ENCODE measurements at places on chromosomes 1 and 21.

GRCh38 chr1:223341121-223341520 is 22.9 kb downstream of the SUSD4 start:
- DNase-seq, result no peak

- DNase-seq, result peak; percentile 33
These were observed 8.2 kb downstream of the BACH1 start for GRCh38 chr21:29306920-29307319.

DNA sequence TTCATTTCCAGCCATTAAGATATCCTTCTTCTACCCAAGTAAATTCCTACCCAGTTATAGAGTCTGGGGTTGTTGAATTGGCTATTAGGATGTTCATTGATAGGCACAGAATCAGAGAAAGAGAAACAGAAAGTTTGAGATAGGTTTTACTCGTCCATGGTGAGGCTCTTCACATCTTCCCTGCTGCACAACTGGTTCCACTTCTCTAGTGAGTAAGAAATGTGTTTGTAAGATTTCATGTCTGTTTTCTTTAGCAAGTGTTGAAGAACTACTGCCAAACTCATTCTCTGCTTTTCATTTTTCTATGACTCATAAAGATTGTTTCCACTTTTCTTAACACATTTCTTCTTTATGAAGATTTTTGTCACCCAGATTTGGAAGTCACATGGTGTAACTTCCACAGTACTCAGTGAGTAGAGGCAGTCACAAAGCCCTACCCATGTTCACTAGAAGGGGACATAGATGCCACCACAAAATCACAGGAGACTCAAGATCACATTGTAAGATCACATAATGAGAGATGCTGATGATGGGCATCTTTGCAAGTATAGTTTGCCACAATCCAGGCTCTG is 152.3 kb downstream of the SNX7 start:
- peak; percentile 2 for DNase-seq

- peak; percentile 53 for DNase-seq
These were observed 37.9 kb downstream of the RAB3B start for GRCh38 chr1:51952638-51953037.

- peak; percentile 58 for DNase-seq
These were observed 36.7 kb downstream of the ERI3 start for GRCh38 chr1:44318097-44319088.

GRCh38 chr1:54551891-54552290 is 3.9 kb downstream of the ACOT11 start:
- no peak for DNase-seq

DNA sequence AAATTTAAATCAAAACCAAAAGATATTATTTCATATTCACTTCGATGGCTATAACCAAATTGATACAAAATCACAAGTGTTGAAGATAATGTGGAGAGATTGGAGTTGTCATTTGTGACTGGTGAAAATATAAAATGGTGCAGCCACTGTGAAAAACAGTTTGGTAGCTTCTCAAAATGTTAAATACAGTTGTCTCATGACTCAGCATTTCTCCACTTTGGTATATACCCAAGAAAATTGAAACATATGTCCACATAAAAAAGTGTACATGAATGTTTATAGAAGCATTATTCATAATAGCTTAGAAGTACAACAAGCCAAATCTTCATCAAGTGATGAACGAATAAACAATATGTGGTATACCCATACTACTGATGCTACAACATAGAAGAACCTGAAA is 318.5 kb downstream of the BRINP3 start:
- no peak for DNase-seq

- peak; percentile 29 for DNase-seq
These were observed 40.3 kb upstream of the LRRC8B start for GRCh38 chr1:89484092-89485038.

DNA sequence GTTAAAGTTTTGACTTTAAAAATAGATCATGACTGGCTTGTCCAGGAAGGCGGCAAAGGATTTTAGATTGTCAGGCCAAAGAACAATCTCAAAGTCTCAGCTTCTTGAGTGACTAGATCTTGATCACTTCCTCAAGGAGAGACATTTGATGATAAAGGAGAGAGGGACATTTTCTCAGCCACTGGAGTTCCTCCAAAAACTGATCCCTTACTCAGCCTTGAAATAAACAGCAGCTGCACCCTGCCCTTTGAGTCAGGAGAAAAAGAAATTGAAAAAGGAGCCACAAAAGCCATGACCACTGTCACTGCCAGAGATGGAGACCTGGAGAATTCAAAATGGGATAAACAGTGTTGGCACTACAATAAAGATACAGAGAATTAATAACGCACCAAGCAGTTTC is 288.4 kb upstream of the PRMT6 start:
- no peak for DNase-seq

DNA sequence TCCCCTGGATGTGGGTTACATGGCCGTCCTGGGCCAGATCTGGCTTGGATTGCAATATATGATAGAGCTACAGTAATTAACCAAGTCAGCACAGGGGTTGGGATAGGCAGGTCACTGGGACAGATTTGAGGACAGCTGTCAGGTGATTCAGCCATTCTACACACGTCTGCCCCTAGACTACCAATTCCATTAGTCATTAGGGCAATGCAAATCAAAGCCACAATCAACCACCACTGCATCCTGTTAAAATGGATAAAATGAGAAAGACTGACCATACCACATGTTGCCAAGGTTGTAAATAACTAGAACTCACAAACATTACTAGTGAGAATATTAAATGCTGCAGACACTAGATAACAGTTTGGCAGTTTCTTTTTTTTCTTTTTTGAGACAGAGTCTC is 16.0 kb downstream of the C21orf58 start:
- DNase-seq, result no peak

- DNase-seq, result peak; percentile 84
These were observed 21.0 kb upstream of the CXADR start for GRCh38 chr21:17491716-17492414.

DNA sequence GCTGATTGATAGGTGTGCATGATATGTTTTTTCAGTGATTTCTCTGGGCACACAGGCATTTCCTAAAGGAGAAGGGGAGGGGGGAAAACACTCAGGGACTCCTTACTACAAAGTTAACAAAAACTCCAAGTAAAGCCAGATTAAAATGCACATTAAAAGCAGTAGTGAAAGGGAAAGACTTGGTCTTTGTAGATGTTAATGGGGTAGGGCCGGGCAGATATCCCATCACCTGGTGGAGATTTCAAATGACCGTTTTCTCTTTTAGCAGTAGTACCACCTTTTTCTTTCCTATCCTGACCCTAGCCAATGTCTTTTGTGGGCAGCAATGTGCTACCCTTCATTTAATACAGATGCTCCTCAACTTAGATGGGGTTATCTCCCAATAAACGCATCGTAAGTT is 32.5 kb downstream of the RTCA start:
- DNase-seq, result no peak

DNA sequence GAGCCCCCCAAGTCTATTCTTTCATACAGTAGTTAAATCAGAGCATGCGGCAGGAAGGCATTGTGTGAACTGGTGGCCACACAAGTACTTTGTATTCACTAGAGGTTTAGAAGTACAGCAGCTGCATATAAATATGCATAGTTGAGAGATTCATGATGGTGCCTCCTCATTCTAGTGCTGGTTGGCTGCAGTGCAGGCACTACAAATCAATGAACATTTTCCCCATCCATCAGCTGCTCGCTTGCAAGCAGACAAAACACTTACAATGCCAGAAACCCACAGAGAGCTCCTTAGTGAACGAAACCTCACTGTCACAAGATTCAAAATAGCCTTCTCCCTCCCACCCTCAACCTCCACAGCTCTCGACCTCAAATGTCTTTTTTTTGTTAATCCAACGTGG is 726.2 kb downstream of the USP25 start:
- no peak for DNase-seq

DNA sequence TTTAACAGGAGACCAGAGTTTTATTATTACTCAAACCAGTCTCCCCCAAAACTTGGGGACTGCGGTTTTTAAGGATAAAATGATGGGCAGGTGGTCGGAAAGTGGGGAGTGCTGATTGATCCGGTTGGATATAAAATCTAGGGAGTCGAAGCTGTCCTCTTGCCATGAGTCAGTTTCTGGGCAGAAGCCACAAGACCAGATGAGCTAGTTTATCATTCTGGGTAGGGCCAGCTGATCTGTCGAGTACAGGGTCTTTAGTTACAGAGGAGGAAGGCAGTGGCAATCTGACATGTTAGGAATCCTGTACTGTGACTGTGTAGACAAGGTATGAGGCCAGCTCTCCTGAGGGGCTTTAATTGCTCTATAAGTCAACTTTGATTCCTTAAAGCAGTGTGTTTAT is 22.9 kb upstream of the FOXE3 start:
- DNase-seq, result no peak

- DNase-seq, result peak; percentile 71
These were observed 4.4 kb upstream of the ADAMTS1 start for GRCh38 chr21:26849428-26850115.

DNA sequence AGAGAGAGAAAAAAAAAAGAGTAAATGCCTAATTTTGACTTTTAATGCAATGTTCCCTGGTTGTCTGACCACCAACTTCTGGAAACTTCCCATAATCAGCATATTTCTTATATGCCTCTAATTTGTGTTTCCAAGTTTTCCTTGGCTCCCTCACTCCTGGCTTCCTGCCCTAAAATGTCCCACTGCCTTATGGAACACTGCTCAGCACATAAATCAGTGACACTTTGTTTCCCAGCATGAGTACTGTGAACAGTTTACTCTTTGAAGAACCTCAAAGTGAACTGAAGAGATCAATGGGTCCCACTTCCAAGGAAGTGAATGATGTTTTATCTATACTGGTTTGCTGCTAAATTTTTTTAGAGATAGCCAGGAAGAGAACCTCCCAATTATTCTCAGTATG is 271.3 kb upstream of the PRMT6 start:
- DNase-seq, result no peak

DNA sequence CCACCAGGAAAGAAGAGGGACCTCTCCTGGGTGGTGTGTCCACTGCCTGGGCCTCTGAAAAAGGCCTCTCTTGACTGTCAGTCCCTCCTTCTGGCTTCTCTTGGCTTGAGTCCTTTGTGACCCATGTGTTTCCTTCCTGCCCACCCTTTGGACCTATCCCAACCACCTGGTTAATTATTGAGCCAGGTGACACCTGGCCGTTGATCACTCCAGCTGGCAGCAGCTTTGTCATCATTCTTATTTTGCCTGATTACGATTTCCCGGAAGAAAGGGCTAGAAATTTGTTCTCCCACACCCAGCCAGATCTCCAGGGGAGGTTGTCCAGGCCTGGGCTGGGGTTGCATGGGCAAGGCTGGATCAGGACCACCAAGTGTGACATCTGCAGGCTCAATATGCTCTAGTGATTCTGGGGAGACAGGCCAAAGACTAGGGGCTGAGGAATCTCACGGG is 24.8 kb downstream of the CSF1 start:
- DNase-seq, result no peak

DNA sequence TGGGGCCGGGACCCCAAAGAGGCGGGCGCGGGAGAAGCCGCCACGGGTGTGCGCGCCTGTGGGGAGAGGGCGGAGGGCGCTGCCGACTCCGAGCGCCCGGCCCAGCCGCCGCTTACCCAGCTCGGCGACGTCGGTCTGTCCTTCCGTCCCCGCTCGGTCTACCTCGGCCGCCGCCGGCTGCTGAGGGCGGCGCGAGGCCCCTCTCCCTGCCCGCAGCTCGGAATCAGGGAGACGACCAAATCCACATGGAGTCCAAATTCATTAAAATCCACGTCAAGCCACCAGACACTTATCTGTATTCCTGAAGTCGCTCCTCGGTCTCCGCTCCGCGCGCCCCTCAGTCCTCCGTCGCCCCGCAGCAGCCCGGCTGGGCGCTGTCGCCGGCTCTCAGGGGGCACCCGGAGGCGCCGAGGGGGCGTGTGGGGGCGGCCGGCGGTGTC is 637 bp downstream of the PLXNA2 start:
- peak; percentile 8 for DNase-seq

DNA sequence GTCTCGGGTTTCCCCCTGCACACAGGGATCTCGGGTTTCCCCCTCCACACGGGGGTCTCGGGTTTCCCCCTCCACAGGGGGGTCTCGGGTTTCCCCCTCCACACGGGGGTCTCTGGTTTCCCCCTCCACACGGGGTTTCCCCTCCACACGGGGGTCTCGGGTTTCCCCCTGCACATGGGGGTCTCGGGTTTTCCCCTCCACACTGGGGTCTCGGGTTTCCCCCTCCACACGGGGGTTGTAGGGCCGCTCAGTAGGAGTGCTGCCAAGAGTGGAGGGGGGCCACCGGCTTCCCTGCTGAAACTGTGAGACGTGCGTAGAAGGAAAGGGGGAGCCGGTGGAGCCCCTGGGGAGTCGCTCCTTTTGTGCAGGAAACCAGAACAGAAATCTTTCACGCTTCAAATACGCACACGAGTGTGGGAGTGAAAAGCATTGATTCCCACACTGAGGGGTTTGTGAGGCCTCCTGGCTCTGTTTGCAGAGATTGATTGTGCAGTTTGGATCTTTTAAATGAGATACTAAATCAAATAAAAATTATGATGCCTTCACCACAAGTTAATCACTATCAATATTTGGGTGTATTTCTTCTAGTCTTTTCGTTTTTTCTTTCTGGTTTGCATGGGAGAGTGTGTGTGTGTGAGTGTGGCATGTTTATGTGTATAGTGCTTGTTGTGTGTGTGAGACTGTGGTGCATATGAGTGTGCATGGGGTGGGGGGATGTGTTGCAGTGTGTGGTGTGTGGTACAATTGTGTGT is 54.3 kb upstream of the TRAPPC10 start:
- no peak for DNase-seq

DNA sequence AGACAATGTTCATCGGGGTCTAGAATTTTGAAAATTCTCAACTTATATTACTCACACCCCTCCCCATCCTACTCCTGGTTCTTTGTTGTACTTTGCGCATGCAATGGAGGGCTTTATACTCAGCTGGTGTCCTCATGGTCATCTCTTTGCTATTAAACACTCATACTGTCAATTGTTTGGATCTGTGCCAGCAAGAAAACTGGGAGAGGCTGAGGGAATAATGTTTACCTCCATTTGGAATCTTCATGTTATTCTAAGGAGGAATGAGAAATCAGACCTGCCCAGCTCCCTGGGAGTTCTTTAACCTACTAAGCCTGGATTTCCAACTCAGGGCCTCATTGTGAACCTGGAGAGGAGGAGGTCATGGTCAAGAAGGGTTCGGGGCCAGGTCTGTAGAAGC is 143.9 kb upstream of the DNAH14 start:
- no peak for DNase-seq

DNA sequence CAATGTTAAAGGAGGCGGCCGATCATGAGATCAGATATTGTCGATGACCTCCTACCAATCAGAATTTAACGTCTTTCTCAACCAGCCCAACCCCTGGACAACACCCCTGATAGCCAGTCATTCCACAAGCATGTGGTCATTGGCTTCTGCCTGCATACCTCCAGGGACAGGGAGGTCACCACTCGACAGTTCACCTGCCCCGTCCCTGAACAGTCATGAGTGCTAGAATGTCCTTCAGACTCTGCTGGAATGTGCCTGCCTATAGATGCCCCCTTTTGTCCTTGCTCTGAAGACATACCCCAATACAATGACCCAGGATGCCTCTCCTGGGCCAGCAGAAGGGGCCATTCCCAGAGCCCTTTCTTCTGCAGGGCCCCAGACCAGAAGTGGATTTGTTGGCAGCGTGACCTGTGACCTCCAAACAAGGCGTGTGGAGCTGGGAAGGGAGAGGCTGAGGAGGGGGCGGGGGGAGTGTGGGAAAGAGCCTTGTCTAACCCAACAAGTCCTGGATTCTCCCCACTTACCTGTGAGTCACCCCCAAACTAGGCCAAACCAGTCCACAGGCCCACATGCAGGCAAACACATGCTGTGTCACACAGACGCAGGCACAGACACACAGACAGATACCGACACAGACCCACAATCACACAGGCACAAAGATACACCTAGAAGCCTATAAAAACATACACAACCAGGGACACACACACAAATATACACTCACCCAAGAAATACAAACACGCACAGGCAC is 2.2 kb downstream of the CRYBG2 start:
- DNase-seq, result no peak

Measured in inflammatory macrophage treated with lipopolysaccharide for 4 hours (primary cell).